Stimulated activated naive B cell treated with anti-CD40 and anti-IgM and Interleukin-4, amounts not matched to agents 10 μg/mL and 1 μg/mL and 100 μg/mL, for 72 hours (primary cell): ENCODE measurements at places on chromosomes 12 and 14.
A peak's percentile ranks its signal among the peaks of the same experiment; 100 is the strongest.

DNA sequence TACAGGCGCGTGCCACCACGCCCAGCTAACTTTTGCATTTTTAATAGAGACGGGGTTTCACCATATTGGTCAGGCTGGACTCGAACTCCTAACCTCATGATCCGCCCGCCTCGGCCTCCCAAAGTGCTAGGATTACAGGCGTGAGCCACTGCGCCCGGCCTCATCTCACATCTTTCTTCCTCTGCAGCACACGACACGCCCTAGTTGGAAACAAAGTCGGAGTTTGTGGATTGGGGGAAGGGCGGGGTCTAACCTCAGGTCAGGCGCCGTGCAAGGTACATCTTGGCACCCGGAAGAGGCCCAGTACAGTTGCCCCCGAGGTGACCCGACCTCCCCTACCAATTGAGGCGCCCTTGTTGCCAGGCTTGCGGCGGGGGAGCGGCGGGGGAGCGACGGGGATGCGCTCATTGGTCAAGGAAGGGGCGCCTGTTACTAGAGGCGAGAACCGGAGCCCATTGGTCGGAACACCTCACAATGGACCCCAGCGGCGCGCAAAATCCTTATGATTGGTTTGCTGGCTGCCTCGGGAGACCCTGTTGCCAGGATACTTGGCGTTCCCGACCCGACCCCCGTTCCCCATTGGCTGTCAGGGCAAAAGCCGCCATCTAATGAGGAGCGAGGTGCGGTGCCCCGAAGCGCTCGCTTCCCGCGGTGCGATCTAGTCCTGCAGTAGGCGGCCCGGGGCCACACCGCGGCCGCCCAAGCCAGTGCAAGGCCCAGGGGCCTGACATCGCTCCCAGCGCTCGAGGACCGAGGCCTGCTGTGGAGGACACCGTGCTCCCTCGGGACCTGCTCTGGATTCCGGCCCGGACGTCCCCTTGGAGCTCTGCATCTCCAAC is at the start of gene REC8:
Gene REC8, plus strand, starts transcription at position 659 of the 839 bp plus-strand sequence. CDS start 473 bp downstream, outside the sequence.
- DNase-seq: peak; percentile 71

GRCh38 chr14:23099212-23099861 is 4.0 kb downstream of the C14orf119 start:
- DNase-seq: no peak

- DNase-seq: no peak
Observed at GRCh38 chr14:55794655-55795595, 214.9 kb downstream of the KTN1 start.

GRCh38 chr14:79483477-79484388 is 727.6 kb downstream of the DIO2 start:
- no peak for DNase-seq

DNA sequence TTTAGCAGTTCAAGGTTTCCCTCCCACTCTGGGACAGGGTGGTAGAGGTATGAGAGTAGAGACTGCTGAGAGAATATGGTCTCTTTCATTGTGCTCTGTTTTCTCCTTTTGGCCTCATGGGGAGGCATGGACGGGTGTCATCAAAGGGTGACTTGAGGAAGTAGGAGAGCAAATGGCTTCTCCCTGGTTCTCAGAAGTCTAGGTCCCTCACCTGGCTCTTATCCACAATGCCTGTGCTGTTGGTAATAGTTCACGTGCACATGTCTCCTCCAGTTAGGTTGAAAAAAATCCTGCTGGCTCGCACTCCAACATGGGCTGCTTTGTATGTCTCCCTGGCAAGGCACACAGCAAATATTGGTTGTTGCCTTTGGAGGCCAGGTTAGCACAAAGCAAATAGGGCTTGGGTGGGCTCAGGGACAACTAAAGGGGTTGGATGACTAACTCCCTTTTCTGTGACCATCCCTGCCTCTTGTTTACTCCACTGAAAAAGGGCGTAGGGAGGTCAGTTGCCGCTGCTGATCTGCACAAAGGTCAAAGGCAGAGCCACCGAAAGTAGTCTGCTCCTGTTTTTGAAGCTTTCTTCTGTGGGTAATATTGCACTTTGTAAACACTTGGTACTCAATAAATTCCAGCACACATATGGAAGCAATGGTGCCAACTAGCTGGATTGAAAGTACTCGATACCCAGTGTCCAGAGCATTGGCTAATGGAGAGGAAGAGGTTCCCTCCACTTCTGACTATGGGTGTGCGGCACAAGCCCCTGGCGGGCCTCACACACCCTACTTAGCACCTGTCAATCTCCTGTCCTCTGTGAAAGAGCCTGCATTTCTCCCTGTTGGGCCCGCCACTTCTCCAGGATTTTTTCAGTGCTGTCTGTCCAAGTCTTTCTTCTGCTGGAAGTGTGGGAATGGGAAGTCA is 121.8 kb downstream of the SLC38A6 start:
- DNase-seq: no peak

DNA sequence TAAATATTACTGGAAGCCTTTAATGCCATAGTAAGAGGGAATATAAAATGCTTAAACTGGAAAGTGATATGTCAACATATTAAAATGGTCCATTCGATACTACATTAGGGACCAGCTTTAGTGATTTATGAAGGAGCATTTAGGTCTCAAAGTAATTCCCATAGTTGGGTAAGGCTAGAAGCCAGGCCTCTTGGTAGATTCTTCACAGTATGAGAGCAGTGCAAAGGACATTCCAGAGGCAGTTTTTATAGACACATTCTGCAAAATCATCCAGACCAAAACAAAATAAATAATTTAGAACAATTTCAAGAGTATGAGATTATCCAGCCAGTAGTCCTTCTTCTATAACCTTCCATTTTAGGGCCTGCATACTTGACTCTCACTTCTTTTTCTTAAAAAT is 142.6 kb upstream of the PDZRN4 start:
- no peak for DNase-seq

DNA sequence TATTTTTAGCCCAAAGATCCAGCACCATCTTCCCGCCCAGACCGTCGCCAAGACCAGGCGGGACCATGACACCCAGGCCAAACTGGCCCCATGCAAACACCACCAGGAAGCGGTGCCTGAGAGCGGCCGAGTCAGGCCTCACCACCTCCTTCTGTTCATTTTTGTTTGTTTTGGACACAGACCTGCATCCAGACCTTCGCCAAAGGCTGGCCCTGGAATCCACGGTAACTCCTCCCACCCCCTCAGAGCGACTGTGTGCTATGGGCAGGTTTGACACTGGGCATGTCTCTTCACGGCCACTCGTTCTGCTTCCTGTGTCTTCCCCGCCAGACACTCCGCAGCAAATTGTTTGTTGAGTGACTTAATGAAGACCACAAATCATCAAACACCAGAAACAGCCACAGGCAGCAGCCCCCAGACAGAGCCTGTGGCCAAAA is 47.1 kb downstream of the NCOR2 start:
- no peak for DNase-seq

- DNase-seq: no peak
Observed at GRCh38 chr12:58804749-58805148, 115.6 kb downstream of the LRIG3 start.

DNA sequence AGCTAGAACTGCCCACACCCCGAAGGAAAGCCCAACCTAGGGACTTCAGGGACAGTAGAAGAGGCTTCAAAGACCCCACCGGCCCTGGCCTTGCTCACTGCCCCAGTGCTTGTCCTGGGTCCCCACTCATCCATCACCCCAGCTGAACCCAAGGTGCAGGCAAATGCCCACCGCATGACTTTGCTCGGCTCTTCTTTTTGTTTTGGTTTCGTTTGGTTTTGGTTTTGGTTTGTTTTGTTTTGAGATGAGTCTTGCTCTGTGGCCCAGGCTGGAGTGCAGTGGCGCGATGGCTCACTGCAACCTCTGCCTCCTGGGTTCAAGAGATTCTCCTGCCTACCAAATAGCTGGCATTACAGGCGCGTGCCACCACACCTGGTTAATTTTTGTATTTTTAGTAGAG is 9.0 kb downstream of the CCDC85C start:
- no peak for DNase-seq

GRCh38 chr12:48966177-48966895 is 5.2 kb downstream of the WNT10B start:
- no peak for DNase-seq

DNA sequence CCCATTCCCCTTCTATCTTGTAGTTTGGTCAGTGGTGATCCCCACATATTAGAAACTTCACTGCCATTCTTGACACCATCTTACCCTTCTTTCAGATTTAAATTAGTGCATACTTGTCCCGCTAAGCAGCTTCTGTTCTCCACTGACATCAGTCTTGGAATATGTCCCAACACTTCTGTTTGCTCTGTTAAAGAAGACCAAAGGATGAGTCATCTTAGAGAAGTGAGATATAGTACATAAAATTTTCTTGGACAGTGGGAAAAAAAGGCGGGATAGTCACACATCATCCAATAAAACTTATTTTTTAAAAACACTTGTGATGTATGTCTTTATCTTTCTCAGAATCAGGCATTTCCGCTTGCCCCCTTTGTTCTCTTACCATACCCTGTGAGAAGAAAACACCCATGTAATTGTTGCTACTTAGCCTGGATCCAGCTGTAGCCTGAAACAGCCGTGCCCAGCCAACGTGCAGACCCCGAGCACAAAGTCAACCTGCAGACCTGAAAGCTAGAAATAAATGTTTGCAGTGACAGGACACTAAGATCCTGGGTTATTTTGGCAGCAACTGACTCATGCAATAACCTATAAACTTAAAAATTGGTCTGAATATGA is 100.1 kb upstream of the PDE3A start:
- DNase-seq: no peak

- DNase-seq: peak; percentile 57
Observed at GRCh38 chr12:55619354-55620138, 17.1 kb upstream of the OR10P1 start.

GRCh38 chr14:84465880-84466279 is 1064.1 kb upstream of the FLRT2 start:
- DNase-seq: no peak

DNA sequence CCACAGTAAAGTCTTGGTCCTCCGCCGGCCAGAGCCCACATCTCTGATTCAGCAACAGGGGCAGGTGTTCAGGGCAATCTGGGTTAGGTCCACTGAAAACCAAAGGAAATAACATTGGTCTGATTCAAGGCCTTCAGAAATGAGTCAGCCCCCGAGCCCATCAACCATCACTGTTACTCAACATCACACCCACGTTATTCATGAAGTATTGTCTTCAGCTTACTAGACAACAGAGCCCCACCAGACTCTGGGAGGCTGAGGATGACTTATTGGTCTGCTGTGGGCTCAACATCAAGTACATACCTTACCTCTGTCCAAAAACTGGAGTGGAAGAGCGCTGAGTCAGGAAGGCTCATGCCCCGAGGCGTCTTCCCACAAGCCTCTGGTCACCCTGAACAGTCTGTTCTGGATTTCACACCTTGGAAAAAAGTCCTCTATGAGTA is 97.5 kb downstream of the ZFP36L1 start:
- peak; percentile 56 for DNase-seq

DNA sequence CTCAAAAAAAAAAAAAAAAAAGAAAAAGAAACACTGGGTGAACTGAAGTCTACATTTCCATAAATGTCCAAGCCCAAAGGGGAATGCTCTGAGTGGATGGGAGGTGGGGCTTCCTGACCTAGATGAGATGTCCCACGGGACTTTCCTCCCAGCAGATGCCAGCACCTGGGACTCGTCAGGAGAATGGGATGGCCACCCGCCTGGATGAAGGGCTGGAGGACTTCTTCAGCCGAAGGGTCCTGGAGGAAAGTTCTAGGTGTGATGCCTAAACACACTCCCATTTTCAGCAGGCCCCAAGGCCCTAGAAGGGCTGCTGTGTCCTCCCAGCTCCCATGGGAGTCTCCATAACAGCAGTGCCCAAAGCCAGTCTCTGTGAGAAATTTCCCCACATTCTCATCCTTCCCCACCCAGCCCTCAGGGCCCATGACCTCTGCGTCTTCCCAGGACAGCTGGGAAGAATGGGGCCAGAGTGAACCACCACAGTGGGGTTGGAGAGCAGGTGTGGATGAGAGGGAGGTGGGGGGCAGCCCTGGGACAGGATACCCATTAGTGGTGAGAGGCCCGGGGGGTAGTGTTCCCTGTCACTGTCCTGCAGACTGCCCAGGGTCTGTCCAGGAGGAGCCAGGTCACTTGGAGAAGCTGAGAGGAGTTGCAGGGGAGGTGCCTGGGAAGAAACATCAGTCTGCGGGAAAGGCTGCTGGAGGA is 7.1 kb upstream of the CPNE6 start:
- no peak for DNase-seq

GRCh38 chr14:81884382-81884781 is 350.7 kb upstream of the SEL1L start:
- DNase-seq: no peak

DNA sequence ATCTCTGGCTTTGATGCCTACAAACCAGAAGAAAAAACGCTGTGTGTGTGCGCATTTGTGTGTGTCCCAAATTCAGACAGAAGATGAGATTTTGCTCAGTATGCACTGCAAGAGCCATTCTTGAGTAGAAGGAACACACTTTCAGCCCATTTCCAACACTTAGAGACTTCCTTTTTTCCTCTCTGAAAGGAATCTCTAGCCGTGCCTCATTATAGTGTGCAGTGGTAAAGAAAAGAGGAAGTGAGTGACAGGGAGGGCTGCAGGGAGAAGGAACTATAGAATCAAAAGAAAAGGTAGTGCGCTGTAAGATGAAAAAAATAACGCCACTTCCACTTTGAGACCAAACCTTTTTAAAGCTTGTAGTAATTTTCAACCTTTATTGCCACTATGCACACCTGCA is 1400.9 kb upstream of the FLRT2 start:
- DNase-seq: no peak

- no peak for DNase-seq
Observed at GRCh38 chr12:97275728-97276590, 186.6 kb upstream of the RMST start.
